ENCODE measurements at places on chromosomes 11 and 22.
A peak's percentile ranks its signal among the peaks of the same experiment; 100 is the strongest.

- DNase-seq: no peak
Measured at GRCh38 chr11:114317787-114318137, 21.6 kb downstream of the NNMT start.

- DNase-seq: no peak
Measured at GRCh38 chr11:5364214-5364613, 12.9 kb downstream of the OR51B6 start.

GRCh38 chr11:71294846-71295600 lies 42.6 kb upstream of the SHANK2 start:
- no peak for DNase-seq

GRCh38 chr22:32100711-32101110 lies 57.6 kb downstream of the SLC5A1 start:
- DNase-seq: no peak

DNA sequence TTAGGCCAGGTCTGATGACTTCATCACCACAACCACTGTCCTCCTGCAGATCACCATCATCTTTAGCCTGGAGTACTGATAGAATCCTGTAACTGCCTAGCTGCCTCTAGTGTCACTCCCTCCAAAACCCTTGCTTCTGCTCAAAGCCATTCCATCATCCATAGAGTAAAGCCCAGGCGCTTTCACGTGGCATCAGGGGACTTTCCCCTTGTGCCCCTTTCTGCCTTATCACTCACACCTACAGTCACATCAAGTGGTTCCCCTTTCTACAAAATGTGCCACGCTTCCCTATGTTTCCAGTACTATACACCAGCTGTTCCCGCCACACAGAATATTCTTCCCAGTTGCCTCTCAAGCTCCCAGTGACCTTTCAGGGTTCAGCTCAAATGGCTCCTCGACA lies 75.9 kb downstream of the MN1 start:
- DNase-seq: no peak

DNA sequence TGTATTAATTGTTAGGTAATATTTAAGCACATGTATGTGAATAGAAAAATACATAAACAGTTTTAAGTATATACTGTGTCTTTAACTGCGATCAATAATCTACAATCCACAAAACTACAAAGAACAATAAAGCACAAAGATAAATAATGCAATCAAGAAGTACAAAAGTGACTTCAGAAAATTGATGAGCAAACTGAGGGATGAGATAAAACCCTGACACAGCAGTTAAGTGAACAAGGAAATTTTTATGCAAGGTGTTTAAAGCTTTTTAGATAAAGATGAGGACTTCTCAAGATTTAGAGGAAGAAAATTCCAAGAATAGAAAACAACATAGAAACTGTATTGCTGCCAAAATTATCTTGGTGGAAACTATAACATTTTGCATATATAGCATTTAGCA lies 58.4 kb upstream of the ANGPTL5 start:
- DNase-seq: no peak

GRCh38 chr11:88301488-88302140 lies 35.9 kb downstream of the CTSC start:
- peak; percentile 64 for DNase-seq

GRCh38 chr11:86143087-86144030 lies 74.5 kb upstream of the PICALM start:
- DNase-seq: peak; percentile 49

- DNase-seq: peak; percentile 47
Measured at GRCh38 chr11:121466063-121466794, 13.5 kb upstream of the SORL1-AS1 start.

DNA sequence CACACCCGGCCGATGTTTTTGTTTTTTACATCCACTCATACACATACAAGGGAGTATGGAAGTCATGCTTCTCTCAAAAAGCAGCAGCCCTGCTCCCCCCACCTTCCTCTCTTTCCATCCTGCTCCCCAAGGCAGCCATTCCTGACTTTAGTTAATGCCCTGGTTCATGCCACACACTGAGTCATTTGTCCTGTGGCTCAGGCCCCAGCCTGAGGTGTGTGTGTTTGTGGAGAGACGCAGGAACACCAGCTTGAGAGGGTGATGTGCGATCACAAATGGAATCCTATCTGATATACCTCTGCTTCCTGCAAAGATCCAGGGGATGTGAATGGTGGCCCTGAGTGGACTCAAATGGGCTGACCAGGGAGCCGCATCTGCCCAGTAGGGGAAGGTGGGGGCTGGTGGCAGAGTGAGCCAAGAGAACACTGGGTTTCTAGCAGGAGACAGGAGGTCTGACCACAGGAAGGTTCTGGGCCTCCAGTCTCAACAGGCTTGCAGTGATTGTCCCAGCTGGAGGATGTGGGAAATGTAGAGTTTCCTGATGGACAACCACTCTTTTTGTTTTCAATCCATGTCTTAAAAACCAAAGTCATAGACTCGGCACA lies 86.7 kb downstream of the OSBP2 start:
- DNase-seq: no peak

DNA sequence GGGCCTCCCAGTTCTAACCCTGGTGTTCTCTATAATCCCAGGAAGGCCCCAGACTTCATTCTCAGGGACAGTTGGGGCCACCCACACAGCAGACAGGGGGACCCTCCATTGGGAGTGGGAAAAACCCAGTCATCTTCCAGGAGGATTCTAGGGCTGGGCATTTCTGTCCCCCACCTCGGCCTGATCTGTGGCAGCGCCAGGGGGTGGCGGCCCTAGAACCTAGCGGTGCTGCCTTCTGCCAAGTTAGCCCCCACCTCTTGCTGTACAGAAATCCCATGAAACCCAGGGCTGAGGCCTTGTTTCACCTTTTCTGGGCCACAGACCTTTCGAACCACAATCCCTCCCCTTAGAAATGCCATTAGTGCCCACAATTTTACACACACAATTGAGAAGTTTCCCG lies 9.6 kb downstream of the CHST1 start:
- no peak for DNase-seq

DNA sequence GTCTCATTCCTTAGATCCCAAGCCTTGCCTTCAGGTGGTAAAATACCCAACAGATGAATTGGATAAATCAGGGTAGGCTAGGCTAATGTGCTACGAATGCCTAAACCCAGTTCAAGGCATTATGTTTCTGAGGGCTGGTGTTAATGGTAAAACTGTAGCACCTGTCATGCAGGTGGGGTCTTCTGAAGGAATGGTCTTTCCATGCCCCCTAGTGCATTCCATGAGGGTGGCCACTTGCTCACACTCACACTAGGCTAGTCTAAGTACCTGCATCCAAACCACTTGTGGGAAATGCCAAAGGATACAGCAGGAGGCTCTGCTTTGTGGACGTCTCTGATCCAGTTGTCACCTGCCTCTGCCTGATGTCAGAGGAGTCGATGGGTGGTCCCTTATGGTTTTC lies 24.2 kb upstream of the UCP3 start:
- DNase-seq: peak; percentile 41

GRCh38 chr11:26204101-26204500 lies 127.8 kb upstream of the ANO3 start:
- no peak for DNase-seq

GRCh38 chr22:35215993-35216392 lies 41.3 kb upstream of the HMGXB4 start:
- DNase-seq: no peak
